ENCODE measurements at places on chromosomes 13 and 19.
A peak's percentile ranks its signal among the peaks of the same experiment; 100 is the strongest.

DNA sequence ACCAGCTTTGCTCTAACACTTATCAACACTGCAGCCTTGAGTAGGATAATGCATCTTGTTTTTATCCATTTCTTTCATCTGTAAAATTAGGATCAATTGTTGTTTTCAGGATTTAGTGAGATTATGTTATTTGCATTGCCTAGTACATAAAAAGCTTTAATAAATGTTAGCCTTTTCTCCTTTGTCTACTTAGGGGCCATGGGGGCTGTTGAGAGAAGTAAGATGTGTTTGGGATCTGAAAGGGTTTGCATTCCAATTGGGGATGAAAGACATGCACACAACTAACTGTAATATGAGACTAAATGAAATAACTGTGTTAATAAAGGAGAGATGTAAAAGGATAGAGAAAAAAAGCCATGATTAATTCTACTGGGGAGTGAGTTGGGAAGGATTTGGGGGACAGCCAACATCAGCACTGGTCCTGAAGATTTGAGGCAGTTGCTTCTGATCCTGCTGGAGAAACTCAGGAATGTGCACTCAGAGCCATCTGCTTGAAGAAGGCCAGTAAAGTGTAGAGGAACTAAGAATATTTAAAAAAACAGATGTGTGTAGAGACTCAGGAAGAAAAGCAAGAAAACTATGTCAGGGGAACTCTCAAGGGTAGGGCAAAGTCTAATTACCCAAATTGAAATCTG is 236.3 kb downstream of the OLFM4 start:
- DNase-seq, result no peak

GRCh38 chr19:1259876-1260748 is 9.0 kb upstream of the CIRBP start:
- no peak for DNase-seq

DNA sequence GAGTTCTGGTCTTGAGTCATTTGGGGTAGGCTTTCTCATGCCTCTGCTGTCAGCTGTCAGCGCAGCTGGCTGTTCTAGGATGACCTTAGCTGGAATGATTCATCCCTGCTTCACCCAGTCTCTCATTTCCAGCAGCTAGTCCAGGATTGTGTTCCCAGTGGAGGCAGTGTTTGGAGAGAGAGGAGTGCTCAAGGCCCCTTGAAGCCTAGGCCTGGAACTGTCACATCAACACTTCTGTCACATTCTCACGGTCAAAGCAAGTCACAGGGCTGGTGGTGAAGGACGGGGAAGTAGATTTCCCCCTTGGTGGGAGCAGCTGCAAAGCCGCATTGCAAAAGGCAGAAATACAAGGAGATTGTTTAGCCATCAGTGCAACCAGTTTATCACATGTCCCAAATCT is 15.2 kb downstream of the TPT1 start:
- no peak for DNase-seq

DNA sequence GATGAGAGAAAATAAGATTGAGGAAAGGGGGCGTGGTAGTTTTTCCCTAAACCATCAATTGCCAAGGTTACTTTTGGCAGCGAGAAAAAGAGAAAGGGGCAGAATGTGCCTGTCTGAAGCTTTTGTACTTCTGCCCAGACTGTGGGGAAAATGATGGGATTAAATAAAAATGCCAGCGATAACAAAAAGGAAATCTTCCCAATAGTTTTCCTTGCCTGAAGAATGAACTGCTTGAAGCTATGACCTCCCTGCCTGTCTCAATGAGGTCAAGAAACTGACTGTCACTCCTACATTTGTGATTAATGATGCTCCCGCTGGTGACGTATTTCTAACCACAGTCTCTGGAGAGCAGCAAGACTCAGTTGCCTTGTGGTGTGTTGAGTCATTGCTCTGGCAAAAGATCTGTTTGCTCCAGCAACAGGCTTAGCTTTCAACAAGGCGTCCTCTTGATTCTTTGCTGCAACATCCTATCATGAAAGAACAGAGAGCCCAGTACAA is 1051.5 kb downstream of the DIAPH3 start:
- no peak for DNase-seq

DNA sequence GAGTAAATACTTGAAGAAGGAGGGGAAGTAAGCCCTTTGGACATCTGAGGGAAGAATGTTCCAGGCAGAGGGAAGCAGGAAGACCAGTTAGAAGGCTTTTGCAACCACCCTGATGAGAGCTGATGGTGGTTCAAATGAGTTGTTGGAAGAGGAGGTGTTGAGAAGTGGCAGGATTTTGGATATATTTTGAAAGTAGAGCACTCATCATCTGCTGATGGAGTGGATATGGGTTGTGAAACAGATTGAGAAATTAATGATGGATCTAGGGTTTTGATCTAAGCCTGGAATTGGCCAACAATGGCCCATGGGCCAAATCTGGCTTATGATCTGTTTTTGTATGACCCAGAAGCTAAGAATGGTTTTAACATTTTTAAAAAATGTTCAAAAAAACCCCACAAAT is 230.7 kb downstream of the NDFIP2 start:
- DNase-seq, result no peak

DNA sequence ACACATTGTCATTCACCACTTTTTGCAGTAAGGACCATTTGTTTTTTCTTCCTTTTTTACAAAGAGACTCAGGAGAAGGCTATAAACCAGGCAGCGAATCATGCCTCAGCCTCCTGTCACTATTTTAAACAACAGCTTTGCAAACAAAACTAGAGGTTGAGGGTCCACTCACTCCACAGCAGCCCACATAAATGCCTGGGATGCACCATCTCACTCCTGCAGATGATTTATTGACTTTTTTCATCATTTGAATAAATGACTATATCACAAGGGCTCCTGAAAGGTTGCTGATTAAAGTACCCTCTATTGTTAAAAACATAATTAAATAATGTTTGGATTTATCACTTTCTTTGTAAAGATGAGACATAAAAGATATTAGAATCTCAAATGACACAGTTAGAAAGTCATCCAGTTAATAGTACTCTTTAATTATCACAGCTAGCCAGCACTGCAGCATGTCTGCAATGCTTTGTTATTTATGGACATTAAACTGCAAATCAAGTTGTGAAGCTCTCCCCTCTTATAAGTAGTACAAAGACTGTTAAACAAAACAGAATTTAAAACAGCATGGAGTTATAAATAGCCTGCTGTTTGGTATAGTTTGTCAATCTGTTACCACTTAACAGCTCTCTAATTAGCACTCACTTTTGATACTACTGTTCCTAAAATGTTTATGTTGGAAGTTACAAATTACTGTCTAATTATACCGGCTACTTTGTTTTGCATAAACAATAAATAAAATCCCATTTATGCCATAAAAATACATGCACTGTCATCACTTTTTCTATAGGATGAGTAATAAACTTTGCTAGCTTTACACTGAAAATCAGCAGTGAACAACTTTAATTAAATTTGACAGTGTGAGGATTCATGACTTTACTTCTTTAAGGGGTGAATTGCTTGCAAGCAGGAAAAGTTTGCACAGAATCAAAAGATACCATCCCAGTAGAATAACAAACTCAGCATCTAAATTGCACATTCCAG is 853.2 kb downstream of the UQCRFS1 start:
- no peak for DNase-seq

GRCh38 chr19:10655457-10656312 is 1.5 kb downstream of the ILF3 start:
- no peak for DNase-seq

- peak; percentile 38 for DNase-seq
These were observed 259.5 kb downstream of the COL4A1 start for GRCh38 chr13:110047496-110047895.

DNA sequence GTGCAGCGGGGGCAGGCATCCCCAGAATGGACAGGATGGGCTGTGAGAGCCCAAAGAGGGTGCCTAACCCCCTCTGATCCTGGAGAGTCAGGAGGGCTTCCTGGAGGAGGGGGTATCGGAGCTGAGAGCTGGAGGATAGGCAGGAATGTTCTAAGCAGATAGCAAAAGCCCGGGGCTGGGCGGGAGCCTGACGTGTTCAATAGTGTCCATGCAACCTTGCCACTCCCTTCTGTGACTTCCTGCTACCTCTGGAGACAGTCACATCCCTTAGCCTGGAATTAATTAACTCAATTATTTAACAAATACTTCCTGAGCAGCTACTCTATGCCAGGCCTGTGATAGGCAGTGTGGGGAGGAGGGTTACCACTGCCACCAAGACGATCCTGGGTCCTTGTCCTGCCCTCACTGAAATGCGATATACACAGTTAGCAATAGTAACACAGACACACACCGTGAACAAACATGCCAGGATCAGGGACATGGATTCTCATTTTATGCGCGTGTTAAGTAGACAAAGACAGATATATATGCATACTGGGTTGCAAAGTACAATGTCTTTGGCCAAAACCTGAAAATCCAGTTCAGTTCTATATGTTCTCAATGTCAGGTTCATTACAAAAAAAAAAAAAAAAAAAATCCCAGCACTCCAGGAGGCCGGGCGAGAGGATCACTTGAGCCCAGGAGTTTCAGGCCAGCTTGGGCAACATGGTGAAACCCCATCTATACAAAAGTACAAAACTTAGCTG is 10.7 kb downstream of the AP2S1 start:
- no peak for DNase-seq

GRCh38 chr19:47305309-47305751 is 4.3 kb upstream of the C5AR1 start:
- DNase-seq, result no peak

DNA sequence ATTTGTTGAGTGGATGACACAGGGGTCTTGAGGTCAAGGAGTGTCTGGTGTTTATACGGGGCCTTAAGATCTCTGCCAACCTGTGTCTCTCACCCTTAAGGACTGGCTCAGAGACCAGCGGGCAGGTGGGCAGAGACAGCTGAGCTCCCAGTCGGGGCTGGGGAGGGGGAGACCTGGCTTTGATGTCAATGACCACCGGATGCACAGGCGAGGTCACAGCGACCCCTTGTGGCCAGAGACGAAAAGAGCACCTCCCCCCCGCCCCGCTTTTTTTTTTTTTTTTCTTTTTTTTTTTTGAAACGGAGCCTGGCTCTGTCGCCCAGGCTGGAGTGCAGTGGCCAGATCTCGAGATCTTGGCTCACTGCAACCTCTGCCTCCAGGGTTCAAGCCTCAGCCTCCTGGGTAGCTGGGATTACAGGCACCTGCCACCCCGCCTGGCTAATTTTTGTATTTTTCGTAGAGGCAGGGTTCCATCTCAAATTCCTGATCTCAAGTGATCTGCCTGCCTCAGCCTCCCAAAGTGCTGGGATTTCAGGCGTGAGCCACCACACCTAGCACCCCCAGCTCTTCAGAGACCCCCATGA is 12.1 kb upstream of the KLK14 start:
- no peak for DNase-seq

DNA sequence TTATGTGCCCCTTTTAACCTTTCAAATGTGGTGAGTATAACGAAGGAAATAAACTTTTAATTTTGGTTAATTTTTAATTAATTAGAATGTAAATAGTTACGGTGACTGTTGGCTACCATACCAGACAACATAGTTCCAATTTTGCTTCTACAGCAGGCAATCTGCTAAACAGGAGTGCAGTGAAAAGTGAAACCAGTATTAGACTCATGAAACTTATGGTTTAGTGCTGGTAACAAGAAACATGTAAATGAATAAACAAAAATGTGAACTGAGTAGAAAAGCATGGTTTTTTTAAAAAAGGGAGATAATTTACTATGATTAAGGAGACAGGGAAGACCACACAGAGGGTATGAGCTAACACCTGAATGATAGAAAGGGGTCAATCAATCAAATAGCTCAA is 478.4 kb downstream of the PCDH9 start:
- DNase-seq, result no peak

GRCh38 chr19:2923510-2923909 is 21.3 kb downstream of the ZNF77 start:
- no peak for DNase-seq

- no peak for DNase-seq
These were observed 7.7 kb upstream of the PROZ start for GRCh38 chr13:113150550-113151365.

GRCh38 chr13:73684286-73684685 is 449.9 kb downstream of the KLF12 start:
- DNase-seq, result no peak

DNA sequence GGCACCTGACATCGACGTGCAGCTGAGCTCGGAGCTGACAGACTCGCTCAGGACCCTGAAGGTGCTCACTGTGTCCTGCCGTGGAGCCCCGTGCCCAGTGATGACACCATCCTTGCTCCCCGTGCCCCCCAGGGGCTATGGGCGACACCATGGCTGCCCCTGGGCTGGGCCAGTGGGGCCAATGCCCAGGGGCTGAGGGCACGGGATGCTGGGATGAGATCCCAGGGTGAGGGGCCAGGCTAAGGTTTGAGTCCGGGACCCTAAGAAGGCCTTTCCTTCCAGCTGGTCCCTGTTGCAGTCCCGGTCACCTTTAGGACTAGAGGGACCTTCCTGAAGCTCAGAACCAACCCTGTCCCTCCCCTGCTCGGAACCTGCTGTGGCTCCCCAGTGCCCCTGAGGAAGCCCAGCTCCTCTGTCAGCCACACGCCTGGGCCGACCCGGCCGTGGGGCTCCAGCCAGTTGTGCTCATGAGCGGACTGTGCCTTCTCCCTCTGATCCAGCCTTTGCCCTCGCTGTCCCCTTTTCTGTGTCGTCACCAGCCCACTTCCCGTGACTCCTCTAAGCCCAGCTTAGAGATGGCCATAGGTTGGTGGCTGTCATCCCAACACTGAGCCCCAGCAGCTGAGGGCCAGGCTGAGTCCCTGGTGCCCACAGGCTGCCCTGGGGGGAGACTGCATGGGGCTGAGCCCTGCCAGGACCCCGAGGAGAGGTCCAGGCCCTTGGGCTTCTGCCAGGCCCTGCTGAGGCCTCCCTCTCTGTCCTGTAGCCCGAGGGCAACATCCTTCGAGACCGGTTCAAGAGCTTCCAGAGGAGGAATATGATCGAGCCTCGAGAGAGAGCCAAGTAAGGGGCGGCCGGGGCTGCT is 10.6 kb downstream of the NOP53 start:
- DNase-seq, result no peak

- DNase-seq, result no peak
These were observed 38.8 kb upstream of the TPP2 start for GRCh38 chr13:102558029-102558428.

- DNase-seq, result no peak
These were observed 41.2 kb upstream of the USPL1 start for GRCh38 chr13:30576528-30576927.

Data from right renal cortex interstitium (tissue), 3 donors.